Ovary (tissue), 10 donors: ENCODE measurements at places on chromosomes 12 and 14.
A peak's percentile ranks its signal among the peaks of the same experiment; 100 is the strongest.

DNA sequence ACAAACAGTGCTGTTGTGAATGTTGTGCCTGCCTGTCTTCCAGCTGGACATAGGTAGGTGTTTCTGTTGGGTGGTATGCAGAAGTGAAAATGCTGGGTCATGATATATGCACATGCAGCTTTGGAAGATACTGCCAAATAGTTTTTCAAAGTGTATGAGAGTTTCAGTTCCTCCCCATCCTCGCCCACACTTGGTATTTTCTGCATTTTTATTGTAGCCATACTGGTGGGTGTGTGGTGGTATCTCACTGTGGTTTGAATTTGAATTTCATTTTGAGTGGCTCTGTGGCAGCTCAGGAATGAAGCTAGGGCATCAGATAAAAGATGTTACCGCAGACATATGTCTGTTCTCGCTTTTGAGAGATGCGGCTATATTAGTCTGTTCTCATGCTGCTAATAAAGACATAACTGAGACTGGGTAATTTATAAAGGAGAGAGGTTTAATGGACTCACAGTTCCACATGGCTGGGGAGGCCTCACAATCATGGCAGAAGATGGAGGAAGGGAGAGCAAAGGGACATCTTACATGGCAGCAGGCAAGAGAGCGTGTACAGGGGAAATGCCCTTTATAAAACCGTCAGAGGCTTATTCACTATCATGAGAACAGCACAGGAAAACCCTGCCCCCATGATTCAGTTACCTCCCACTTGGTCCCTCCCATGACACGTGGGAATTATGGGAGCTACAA lies 183.1 kb downstream of the CAND1 start:
- no peak for DNase-seq

- no peak for DNase-seq
Observed at GRCh38 chr12:93100610-93101009, 171.5 kb upstream of the EEA1 start.

GRCh38 chr14:68962681-68963080 lies 16.4 kb downstream of the ACTN1 start:
- no peak for DNase-seq

- peak; percentile 85 for DNase-seq
Observed at GRCh38 chr12:124568431-124569374, 1.3 kb upstream of the NCOR2 start.

DNA sequence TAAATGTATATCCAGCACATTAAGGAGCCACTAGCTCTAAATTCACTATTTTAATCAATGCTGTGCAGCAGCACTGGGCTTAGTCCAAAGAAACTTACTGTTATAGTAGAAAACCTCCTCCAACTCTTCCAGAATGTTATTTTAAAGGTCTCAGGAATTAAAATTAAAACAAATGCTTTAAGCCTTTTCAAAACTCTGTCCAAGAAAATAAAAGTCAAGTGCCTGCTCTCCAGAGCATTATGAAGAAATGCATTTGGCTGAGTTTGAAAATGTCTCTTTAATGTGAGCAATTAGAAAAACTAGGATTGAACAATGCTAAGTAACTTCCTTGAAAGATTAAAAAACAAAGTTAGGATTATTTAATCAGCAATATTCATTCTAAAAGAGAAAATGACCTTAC lies 322.4 kb upstream of the DCN start:
- DNase-seq, result no peak

GRCh38 chr12:107845980-107846659 lies 71.6 kb downstream of the ASCL4 start:
- no peak for DNase-seq
